ENCODE measurements at places on chromosomes 16 and 17. TPM values are rescaled to one million over a fixed set of nuclear protein-coding genes. Genes with fewer than 3 reads are reported as not detected.

DNA sequence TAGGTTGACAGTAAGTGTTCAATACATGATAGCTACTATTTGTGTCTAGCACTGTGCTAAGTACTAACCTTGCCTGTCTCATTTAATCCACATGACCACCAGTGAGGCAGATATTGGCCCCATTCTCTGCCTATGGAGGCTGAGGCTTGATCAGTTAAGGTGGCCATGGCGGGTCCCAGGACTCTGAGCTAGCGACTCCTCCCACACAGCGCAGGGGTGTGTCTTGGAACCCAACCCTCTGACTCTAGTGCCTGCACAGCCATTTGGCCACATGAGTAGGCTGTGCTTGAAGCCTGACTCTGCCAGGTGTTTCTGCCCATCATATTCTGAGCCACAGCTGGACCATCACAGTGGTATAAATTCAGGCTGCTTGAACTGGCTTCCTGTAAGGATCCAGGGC, 6.4 kb downstream of the NHERF1 start:
- DNase-seq = no peak

DNA sequence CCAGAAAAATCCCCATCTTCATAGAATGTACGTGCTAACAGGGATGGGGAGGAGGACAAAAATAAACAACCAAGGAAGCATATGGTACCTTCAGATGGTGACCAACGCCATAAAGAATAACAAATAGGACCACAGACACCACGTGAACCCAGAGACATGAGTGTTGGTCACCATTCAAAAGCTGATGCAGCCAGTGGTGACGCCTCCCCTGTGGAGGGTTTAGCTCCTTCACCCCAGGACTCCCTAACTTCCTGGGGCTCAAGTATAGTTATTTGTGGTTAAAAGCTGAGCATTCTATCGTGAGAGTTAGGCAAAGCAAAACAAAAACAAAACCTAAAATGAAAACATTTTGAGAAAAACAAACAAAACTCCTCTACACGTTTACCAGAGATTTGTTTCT, 184.7 kb downstream of the SOX9 start:
- DNase-seq = no peak

GRCh38 chr16:4920826-4921225, 16.1 kb downstream of the PPL start:
- no peak for DNase-seq

Gene WNK4
- 4.5 TPM for total RNA-seq

DNA sequence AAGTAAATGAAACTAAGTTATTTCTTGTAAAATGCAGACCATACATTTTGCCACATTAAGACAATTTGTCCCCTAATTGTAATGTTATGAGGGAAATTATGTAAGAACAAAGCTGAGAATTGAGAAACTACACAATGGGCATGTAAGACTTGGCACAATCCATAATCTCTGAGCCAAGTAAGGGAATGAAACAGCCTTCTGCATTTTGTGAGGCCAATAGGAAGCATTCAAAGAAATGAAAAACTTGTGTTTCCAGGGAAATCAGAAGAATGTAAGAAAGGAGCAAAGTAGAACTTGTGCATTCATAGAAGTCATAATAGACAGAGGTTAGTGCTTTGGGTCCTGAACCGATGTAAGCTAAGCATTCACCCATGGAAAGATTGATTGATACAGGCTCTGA, 1.8 kb downstream of the KRTAP9-4 start:
- no peak for DNase-seq
